ENCODE measurements at places on chromosomes 4 and X.

DNA sequence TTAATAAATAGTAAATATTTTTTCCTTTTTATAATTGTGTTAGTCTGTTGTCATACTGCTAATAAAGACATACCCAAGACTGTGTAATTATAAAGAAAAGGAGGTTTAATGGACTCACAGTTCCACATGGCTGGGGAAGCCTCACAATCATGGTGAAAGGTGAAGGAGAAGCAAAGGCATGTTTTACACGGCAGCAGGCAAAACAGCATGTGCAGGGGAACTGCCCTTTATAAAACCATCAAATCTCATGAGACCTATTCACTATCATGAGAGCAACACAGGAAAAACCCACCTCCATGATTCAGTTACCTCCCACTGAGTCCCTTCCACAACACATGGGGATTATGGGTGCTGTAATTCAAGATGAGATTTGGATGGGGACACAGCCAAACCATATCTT lies 45.8 kb upstream of the TMPRSS11B start:
- no peak for DNase-seq

DNA sequence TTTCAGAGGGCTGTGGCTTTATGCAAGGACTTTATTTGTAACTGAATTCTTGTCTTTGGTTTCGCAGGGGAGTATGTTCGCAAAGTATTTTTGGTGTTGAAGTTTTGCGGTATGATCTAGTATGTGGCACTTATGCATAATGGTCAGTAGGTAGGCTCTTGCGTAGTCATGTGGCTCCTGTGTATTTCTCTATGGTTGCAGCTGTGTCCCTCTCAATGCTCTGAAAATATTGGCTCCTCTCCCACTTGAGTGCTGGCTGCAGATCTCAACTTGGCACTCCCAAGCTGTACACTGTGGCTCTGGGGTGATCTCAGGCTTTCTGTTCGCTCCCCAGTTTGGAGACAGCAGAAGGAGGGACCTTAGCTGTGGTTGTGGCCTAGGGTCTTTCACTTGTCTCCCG lies 24.8 kb downstream of the ARMCX5 start:
- DNase-seq, result no peak

DNA sequence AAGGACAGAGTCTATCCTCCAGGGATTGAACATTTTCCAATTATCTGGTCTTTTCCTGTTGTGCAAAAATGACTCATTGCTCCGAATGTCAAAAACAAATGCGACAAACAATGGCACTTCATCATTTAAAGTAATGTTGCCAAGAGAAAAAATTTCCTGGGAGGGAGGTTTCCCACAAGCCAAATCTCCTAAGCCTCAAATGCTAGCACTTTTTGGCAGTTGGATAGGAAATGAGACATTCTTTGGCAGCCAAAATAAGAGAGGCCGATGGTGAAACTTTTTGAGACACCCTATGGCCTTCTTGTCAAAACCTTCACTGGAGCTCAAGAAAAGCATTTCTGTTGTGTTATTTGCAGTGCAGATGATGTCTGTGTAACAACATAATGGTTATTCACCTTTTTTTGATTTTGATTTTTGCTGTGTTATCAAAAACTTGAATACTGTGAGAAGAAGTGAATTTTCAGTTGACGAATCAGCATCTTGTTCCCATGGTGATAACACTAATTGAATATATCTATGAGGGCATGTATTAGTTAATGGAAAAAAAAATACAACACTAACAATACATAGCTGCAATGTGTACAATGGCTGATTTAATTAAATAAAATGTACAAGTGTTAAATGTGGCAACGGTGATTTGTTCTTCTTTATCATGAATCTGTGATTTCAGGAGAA lies 333.8 kb downstream of the ANK2 start:
- DNase-seq, result peak; percentile 41

GRCh38 chrX:147079457-147079856 lies 264.9 kb upstream of the CXorf51A start:
- no peak for DNase-seq

DNA sequence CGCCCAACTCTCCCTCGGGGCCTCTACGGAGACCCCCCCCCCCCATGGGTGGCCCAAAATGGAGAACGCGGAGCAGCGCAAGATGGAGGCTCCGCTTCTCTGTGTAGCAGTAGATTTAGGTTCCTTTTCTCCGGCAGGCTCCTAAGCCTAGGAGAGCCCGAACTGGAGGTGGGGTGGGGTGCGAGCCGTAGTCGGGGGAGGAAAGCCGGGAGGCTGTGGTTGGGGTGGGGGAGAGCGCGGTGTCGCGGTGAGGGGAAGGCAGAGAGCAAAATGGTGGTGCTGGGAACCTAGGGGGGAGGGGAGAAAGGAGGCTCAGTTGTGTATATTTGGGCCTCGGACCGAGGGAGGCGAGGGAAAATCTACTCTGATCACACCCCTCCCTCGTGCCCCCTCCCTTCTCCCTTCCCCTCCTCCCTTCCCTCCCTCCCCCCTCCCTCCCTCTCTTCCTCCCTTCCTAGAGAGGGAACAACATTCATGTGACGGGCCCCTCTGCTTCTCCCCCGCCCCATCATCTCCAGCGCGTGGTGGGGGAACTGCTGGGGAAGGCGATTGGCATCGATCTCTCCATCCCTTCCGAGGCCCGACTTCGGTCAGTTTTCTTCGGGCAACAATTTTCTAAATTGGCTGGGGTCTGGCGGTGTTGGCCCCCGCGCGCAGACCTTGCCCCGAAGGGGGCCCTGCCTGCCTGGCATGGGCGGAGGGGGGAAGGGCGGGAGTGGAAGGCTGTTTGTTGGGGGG lies at the start of gene STAG2:
STAG2 (plus strand) TSS at position 439 of the 738 bp plus-strand sequence. CDS start 60,922 bp downstream, outside the sequence.
- DNase-seq, result peak; percentile 59

- DNase-seq, result no peak
Measured at GRCh38 chr4:118989098-118990080, 100.7 kb downstream of the SYNPO2 start.

Data from HFF-Myc (cell line).